ENCODE measurements at places on chromosomes 2 and 18.
A peak's percentile ranks its signal among the peaks of the same experiment; 100 is the strongest.

DNA sequence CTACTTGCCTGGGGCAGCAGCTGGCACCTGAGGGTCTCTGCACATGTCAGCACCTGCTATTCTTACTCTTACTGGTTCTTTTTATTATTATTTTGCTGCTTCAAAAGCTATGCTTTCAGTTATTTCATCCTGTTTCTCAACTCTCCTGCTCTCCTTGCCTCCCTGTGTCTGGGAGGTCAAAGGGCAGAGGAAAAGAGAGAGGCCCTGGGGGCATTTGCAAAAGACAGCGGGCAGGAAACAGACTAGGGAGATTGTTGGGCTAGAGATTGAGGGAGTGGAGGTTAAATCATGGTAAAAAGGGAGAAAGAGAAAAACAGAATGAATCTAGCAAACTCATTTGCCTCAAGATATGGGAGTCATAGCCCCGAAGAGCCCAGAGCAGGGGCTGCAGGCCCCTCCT is 21.1 kb upstream of the RPL31 start:
- no peak for DNase-seq

GRCh38 chr2:3192920-3193319 is 184.7 kb downstream of the EIPR1 start:
- DNase-seq: no peak

DNA sequence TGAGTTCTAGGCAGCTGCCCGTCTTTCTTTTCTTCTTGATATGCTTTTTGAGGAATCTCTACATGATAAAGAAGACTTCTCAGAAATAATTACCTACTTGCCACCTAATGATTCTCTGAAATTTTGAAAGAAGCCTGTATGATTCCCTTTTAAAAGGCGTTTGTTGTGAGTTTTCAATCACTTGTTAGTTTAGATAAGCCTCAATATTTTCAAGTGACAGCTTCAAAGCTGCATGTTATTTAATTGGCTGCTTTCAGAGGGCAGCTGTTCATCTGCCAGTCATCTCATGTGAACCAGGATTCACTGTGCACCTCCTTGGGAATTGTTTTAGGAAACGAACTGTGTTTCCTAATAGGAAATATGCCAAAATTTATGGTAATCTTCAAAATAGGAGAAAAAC is 938.1 kb downstream of the CPS1 start:
- DNase-seq: no peak

GRCh38 chr18:50700245-50701165 is 119.3 kb downstream of the MRO start:
- no peak for DNase-seq

DNA sequence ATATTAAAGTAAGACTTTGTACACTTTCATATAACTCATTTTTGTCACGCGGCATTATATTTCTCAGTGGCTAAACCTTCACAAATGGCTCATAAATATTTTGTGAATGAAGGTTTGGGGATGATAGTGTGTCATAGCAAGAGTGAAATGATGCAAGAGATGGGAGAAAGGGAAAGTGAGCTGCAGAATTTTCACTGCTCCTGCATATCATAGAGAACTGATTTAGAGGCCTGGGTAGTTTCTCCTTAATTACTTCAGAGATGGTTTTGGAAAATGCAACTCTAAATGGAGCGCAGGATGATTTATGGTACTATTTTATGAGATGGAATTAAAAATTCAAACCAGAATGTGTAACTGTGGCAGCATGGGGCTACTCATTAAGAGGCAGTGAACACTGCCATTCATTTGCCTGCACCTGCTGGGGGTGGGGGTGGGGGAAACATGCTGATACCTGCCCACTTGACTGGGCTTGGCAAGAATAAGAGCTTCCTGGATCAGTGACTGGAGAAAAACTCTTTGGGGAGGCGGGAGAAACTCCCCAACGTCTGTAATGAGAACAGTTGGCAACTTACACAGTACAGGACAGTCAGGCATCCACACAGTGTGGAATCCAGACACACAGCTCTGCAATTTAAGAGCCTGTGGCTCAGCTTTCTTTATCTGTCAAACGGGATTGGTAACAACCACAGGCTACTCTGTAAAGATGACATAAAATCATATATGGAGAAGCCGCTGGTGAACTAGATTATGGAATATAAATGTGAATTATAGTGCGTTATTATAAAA is 941.9 kb downstream of the SLC4A3 start:
- DNase-seq: no peak

- DNase-seq: no peak
Observed at GRCh38 chr18:30684825-30685481, 357.6 kb downstream of the DSC3 start.

DNA sequence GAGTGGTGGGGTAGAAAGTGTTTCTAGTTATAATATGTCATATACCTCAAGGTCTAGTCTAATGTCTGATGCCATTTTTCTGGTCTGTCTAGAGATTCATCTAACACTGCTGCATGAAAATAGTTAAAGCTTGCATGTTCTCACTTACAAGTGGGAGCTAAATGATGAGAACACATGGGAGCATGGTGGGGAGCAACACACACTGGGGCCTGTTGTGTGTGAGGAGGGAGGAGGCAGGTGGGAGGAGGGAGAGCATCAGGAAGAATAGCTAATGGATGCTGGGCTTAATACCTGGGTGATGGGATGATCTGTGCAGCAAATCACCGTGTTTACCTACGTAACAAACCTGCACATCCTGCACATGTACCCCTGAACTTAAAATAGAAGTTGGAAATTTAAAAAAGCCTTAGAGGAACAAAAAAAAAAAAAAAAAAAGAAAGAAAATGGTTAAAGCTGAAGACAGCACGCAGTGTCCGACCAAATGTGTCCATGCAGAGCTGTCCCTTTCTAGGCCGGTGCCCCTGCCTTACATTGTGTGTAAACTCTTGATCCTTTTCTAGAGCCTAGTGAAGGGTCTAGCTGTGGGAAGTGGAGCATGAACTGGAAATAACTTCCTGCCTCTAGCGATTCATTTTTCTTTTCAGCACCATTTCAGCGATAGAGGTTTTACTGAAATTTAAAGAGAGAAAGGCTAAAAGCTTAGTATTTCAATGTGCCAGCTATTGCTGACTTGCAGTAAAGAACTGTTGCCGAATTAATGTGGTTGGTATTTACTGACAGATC is 94.0 kb downstream of the FMNL2 start:
- peak; percentile 46 for DNase-seq

GRCh38 chr2:65957454-65957853 is 477.5 kb upstream of the MEIS1 start:
- DNase-seq: no peak

GRCh38 chr2:118878531-118879149 is 31.2 kb upstream of the EN1 start:
- DNase-seq: no peak

DNA sequence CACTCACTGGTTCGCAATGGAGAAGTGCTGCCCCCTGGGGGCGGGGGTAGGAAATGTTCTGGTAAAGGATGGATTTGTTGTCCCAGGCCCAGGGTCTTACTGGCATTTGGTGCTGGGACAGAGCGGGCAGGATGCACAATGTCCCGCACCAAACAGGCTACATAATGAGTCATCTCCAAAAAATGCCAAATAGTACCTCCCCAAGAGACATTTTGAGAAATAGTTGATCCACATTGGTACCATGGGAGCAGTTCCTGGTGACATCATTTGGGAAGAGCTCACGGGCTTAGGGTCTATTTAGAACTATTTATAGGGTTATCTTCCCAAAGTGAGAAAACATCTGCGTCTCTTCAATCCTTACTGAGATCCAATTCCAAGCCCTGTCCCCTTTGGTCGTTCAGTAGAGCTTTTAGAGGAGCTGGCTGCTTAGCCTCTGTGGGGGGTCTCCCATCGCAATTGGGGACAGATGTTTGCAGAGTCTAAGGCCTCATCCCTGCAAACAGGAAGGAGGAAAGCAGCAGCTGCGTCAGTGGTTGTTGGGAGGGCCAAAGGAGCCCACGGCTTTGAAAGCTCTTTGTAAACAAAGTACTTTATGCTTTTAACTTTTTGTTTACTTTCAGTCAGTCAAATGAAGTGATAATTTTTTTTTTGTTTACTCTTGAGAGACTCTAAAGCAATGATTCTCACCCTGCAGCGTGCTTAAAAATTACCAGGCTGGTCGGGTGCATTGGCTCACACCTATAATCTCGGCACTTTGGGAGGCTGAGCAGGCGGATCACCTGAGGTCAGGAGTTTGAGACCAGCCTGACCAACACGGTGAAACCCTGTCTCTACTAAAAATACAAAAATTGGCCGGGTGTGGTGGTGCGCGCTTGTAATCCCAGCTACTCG is 49.3 kb downstream of the GREB1 start:
- DNase-seq: no peak

DNA sequence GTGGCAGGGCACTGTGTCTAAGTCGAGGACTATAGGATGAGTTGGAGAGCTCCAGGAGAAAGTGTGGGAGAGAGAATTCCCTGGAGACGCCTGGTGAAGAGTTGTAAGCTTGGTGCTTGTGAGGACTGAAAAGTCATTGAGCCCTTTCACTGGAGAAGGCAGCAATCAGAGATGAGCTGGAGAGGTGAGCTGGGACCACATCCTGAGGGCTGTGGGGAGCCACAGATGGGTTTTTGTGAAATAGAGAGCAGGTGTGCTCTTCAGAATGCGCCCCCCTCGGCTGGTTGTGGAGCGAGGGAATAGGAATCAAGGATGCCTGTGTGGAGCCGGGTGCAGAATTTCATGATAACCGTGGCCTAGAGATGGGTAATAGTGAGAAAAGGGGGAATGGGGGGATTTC is 224.3 kb downstream of the KLHL29 start:
- DNase-seq: no peak

GRCh38 chr2:5991305-5991968 is 299.3 kb downstream of the SOX11 start:
- no peak for DNase-seq

DNA sequence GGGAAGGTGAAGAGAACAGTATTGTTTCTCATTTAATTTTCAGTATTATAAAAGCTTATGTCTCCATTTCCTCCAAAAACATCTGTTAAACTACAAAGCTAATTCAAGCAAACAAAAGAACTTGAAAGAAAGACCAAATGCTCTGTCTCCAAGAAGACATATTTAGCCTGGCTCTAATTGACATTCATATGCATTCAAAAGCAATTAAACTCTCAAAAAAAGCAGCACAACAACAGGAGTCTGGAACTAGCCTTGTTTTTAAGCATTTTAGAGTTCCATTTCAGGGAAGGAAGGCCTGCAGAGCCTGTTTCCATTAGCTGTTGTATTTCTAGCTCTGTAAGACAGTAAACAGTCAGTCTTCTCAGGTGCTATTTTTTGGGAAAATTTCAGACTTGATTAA is 447.9 kb downstream of the TDRD15 start:
- DNase-seq: no peak

- DNase-seq: no peak
Observed at GRCh38 chr2:129480790-129481189, 498.7 kb upstream of the RAB6C start.

DNA sequence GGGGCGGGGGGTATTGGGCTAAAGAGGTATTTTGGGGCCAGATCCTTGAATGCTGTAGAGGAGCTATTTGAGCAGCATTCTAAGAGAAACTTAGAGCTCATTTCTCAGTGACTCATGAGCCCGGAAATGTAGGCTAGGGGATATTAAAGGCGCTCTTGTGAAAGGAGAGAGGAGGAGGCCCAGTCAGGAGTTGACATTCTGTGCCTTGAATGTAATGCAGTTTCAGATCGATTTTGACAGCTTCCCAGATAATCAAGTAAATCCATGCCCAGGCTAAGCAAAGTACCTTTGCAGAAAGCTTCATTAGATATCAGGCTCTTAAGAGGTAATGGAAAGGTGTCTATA is 1.5 kb downstream of the CAB39 start:
- DNase-seq: peak; percentile 8

- DNase-seq: no peak
Observed at GRCh38 chr18:27235218-27235870, 50.2 kb upstream of the CHST9 start.

DNA sequence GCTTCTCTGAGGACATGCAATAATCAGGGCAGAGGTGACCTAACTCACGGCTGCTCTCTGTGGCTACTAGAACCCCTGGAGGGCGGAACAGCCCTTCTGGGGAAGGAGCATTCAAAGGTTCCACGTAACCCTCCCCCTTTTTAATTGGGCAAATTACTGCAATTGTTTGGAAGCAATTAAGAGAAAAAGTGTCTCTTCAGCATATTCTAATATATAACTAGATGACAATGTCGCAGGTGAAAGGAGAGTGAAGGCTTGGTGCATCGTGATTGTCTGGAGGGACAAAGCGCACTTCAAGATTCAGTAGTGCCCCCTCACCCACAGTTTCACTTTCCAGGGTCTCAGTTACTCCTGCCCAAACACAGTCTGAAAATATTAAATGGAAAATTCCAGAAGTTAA is 720.8 kb downstream of the DCDC2C start:
- DNase-seq: no peak

DNA sequence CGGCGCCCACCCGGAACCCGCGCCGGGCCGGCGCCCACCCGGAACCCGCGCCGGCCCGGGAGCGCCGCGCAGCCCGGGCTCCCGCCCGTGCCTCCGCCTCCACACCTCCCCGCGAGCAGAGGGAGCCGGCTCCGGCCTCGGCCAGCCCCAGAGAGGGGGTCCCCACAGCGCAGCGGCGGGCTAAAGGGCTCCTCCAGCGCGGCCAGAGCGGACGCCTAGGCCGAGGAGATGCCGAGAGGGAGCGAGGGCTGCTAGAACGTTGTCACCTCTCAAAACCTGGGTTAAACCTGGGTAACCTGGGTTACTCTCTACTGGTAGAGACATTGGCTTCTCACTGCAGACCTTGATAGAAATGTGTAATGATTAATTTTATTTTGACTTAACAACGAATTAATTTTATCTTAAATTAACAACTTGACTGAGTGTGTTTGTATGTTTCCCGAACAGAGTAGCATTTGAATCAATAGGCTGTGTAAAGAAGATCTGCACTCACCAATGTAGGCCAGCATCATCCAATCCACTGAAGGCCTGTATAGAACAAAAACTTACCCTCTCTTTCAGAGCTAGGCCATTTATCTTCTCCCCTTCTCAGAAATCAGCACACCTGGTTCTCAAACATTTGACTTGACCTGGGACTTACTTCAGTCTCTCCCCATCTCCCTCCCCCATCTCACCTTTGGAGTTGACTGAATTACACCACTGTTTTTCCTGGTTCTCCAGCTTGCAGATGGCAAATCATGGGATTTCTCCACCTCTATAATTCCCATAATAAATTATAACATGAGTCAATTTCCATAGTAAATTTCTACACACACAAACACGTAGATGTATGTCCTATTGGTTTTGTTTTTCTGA is 242.7 kb downstream of the ASXL3 start:
- no peak for DNase-seq

GRCh38 chr2:168530982-168531622 is 75.0 kb downstream of the CERS6 start:
- DNase-seq: no peak

DNA sequence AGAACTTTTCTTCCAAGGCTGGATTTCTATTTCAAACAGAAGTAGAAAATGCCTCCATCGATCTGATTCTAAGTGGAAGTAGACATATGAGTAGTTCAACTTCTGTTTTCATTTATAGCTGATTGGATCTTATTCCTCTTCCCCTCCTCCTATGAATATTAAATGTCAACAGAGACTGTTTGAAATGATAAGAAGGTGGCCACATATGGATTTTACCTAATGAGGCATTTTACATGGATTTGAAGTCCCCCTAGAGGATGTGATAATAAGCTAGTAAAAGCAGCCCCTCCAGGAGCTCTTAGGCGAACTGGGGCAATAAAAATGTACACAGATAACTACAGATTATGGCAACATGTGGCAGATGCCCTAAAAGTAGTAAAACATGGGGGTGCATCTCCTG is 71.0 kb downstream of the UPP2 start:
- no peak for DNase-seq
